ENCODE measurements at places on chromosomes 2 and 18.

GRCh38 chr2:156864753-156865152, 392.8 kb upstream of the GALNT5 start:
- DNase-seq: no peak

DNA sequence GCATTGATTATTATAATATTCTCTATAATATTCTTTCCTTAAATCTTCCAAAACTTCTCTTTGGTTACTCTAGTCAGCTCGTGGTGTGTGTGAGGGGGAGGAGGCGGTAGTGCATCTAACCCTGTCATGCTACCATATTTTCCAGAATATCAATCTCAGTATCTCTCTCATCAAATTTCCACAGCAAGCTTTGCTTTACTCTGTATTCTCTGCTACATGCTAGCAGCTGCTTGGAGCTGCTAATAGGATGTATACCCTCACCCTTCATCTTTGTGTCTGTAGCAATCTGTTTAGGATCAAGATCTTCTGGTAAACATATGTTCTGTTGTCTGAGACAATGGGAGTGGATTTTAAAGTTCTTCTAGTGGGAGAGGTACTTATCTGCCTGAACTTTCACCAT, 303.8 kb upstream of the KLHL14 start:
- no peak for DNase-seq

- no peak for DNase-seq
These were observed 65.1 kb downstream of the TIMM21 start for GRCh38 chr18:74213429-74213828.

- no peak for DNase-seq
These were observed 56.2 kb downstream of the KCNG2 start for GRCh38 chr18:79853993-79854364.

DNA sequence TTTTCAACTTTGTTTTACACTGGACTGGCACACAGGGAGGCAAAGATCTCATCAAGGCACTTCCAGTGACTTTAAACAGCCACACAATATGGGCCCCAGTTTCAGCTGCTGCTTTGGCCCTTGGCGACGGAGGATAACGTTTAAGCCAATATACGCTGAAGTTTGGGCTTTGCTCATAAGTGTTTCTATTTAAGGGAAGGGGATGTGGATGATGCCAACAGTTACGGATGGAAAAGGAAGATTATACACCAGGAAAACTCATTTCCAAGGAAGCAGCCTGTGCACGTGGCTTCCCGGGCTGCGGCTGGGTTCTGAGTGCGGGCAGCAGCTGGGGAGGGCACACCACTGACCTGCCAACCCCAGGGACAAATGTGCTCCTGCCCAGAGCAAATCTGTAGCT, 151.1 kb downstream of the SH3BP4 start:
- no peak for DNase-seq

DNA sequence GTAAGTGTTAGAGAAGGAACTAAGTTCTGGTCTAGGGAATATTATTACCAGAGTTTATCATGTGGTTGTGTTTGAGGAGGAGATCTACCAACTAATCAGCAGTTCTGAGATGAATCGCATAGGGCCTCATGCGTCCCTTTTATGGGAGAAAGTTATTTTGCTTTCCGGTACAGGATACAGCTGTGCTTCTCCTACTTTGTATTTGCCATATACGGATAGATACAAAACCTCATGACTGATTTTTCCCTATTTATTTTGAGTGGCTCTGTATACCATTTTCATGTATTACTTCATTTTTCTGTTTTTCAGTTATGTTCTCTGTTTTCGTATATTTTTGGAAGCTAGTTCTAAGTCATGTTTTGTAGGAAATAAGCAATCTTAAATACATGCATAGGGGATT, 66.8 kb downstream of the ACSL3 start:
- DNase-seq: no peak

DNA sequence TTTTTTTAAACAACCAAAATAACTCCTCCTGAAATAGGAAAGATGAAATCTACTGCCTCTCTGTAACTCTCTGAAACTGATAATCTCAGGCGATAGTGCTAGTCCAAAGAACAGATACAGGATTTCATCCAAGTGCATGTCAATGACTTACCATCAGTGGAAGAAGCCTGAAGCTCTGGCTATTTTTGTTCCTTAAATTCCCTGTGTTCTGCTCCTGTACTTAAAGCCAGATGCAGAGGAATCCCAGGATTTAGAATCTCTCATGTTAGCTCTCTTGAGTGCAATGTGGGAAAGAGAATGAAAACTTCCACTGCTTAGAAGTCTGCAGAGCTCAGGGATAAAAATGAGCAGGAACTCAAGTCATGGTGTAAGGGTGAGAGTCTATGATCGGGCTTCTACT, 291.9 kb downstream of the TCF4 start:
- no peak for DNase-seq

GRCh38 chr2:44934983-44935728, 6.3 kb upstream of the SIX3 start:
- no peak for DNase-seq

GRCh38 chr18:43952398-43952797, 675.1 kb upstream of the SYT4 start:
- DNase-seq: no peak

DNA sequence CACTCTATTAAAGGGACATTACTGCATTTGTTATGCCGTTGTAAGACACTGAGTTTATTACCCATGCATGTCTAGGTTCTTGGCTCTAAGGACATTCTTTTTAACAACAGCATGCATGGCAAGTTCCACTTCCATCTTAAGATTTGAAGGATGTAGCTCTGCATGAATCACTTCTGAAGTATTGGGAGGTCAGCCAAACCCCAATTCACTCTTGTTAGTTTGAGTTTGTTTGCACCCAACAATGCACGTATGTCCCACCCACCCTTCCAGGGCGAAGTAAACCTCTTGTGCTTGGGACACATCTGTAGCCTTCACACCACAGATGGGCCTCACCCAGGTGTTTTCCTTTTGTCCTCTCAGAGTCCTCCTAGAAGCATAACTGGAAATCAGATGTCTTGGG, 5.6 kb upstream of the LAMA3 start:
- DNase-seq: no peak

DNA sequence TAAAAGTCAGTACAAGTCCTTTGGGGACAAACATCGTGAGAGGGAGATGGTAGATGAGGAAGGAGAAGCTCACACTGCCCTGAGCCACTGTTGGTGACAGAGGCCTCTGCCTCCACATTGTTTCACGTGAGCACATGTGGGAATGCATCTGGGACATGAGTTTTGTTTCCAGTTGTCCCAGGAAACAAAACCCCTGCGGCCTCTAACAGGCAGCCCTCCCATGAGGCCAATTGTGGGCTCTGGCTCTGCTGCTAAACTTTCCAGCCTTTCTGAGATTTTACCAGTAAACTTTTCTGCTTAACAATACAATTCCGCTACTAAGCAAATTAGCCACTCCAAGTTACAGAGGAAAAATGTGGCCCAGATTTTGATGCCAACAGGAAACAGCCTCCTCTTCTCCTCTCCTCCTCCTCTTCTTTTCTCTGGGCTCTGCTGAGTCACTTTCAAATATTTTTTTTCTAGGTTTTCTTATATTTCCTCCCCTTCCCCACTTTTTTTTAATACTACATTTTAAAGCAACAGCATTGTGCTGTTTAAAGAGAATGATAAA, 23.4 kb upstream of the LRRC30 start:
- DNase-seq: no peak

GRCh38 chr2:68911246-68911645, 40.0 kb upstream of the BMP10 start:
- DNase-seq: no peak

- no peak for DNase-seq
These were observed 133.0 kb downstream of the MYO3B start for GRCh38 chr2:170310876-170311502.

- DNase-seq: no peak
These were observed 255.1 kb upstream of the LINC00305 start for GRCh38 chr18:64403784-64404503.

GRCh38 chr2:98040331-98040939, 44.7 kb upstream of the TMEM131 start:
- DNase-seq: no peak

DNA sequence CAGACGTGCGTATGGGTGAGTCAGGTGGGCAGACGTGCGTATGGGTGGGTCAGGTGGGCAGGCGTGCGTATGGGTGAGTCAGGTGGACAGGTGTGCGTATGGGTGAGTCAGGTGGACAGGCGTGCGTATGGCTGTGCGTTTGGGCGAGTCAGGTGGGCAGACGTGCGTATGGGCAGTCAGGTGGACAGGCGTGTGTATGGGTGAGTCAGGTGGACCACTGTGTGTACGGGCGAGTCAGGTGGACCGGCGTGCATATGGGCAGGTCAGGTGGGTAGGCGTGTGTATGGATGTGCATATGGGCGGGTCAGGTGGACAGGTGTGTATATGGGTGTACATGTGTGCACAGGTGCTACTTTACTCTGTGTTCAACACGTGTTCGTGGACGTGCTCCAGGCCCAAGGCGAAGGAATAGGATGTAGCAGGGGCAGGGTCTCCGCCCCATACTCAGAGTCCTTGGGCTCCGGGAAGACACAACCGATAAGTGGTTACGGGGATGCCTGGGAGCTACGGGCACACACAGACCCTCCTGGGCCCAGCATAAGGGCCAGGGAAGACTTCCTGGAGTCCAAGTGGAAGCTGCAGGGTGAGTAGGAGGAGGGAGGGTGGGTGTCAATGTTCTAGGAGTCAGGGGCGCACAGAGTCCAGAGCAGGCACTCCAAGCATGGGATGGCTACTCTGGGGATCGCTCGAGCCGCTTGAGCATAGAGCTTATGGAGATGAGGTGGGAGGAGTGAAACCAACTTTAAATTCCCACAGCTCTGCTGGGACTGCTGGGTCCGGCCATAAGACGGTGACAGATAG, 27.1 kb upstream of the KLF11 start:
- DNase-seq: no peak

GRCh38 chr2:120341977-120342376, 4.0 kb upstream of the INHBB start:
- no peak for DNase-seq

DNA sequence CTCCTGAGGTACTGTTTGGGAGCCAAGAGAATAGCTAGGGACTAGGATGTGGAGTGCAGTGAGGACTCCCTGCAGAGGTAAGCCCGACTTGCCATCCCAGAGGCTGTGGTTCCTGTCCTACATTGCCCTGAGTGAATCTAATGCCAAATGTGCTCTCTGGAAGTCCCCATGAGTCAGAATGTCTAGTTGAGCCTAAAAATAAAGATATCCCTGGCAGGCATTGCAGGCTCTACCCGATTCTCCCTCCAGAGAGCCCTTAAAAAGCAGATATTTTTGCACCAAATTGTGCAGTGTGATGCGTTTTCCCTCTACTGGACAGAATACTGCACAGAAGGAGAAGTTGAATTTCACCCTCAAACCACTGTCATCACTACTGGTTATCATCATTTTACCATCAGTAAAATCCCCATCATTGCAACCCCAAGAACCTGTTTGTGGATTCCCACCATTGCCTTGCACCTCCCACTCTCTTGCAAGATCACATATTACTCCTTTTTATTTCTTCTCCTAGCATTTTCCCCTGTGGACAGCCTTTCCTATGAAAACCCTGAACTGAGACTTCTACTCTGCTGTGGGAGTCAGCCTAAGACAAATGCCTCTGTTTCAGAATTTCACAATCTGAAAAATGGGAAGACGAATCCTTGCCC, 98.0 kb downstream of the MARCHF4 start:
- no peak for DNase-seq

GRCh38 chr2:54691445-54692135, 31.9 kb upstream of the EML6 start:
- no peak for DNase-seq

DNA sequence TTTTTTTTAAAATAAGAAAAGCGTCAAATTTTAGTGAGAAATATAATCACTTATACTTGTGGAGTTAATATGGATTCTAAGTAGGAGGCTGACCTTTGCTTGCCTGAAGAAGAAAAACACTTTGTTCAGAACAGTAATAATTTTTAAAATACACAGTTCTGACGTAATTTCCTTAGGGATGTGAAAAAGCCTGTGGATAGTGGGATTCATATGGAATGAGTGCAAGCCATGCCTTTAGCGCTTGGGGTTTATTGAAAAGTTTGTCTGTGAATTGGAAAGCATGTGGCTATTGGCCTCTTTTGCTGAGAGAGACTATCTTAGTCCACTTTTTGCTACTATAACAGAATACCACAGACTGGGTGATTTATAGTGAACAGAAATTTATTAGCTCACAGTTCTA, 151.3 kb downstream of the CCDC85A start:
- DNase-seq: no peak

GRCh38 chr2:21363364-21363763, 239.6 kb downstream of the TDRD15 start:
- DNase-seq: no peak

DNA sequence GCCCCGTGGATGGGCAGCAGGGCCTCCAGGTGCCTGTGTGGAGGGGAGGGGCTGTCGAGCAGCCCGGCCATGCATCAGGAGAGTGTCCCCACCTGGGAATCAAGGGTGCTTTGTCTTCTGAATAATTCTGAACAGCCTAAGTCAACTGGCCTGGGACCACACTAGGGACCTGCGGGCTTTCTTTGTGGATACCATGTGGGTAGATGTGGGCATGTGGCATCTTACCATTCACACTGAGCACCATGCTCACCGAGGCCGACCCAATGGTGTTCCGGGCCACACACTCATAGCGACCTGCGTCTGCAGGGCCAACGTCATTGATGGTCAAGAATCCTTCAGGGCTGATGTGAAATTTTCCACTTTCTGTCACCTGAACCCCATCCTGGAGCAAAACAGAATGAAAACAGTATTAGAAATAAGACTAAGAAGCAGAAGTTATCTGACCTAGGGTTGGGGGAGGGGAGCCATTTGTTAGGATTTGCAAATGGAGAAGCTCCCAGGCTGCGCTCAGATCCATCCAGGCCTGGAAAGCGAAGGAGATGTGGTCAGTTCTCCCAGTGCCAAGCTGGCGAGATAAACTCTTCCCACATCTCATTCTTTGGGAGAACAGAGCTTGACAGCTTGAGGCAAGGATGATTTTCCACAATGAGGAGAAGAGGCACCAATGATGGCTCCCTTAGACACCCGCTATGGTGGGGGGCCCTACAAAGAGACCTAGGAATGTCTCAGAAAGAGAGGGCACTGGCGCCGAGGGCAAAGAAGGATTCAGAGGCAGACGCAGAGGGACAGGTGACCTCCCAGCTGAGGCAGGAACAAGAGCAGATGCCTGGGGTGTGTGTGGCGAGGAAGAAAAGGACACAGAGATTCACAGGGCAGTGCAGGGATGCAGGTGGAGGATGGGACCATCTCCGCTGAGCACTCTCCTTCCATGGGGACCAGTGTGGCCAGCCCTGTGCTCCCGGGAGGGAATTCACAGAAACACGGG, 83.4 kb downstream of the PXDN start:
- DNase-seq: no peak

Measured in central memory CD8-positive, alpha-beta T cell (primary cell).